ENCODE measurements at places on chromosomes 1 and 21.

DNA sequence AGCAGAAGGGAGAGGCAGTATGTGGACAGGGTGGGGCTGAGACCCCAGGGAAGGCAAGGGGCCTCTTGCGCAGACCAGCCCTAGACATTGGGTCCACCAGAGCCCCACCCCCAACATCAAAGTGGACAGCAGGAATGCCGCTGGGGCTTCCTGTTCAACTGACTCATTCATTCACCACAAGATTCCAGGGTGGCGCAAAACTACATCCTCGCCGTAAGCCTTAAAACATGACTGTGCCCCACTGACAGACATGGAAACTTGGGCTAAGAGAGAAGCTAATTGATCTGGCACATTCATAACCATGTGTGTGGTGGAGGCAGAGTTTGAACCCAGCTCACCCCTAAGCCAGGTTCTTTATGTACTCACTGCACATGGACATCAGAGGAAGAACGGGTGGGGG, 14.0 kb downstream of the COL16A1 start:
- no peak for DNase-seq

DNA sequence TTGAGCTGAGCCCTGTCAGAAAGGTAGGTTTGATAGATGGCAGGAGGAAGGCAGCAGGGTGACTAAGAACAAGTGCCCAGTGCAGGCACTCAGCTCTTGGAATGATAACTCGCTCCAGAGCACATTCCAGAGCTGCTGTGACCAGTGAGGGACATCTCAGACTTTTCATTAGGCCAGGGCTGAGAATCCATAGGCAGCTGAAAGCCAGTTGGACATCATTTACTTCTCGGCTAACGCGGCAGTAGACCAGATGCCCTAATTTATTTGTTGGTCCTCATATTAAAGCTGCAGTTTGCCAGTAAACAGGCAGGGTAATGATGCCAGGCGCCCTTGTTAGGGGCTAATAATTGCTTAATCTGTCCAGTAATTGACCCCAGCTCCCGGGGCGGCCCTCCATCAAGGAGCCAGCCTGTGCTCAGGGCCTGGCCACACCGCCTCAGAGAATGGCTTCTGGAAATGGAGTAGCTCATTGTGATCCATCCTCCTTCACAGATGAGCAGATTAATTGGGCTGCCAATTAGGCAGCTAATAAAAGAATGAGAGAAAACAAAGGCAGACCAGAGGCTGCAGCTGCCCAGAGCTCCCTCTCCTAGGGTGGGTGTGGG, 122.0 kb downstream of the BEND5 start:
- no peak for DNase-seq

DNA sequence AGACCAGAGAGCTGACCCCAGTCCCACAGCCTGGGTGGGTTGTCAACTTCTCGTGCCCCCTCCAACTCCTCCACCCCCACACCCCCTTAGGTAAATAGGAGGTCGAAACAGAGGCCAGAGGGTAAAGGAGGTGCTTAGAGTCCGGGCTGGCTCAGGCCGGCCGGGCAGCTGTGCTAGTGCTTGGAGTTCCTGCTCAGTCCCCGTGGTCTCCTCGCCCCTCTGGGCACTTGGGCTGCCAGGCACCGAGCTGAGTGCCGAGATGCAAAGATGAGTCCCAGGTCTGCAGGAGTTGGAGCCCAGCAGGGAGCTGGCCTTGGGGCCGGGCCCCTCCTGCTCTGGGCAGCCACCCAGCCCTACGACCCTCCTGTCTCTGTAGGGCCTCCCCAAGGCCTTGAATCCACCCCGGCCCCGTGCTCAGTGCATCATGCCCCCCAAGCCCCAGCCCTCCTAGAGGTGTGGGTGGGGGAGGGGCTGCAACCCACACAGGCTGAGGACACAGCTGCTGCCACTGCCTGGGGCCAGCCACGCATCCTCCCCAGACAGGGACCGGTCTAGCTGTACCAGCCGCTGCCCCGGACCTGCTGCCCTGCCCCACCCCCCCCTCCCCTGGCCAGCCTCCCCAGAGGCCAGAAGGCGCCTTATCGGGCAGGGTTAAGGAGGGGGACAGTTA, 1.9 kb downstream of the SMIM1 start:
- DNase-seq, result no peak

- no peak for DNase-seq
These were observed 5.1 kb upstream of the AIM2 start for GRCh38 chr1:159081626-159082025.

DNA sequence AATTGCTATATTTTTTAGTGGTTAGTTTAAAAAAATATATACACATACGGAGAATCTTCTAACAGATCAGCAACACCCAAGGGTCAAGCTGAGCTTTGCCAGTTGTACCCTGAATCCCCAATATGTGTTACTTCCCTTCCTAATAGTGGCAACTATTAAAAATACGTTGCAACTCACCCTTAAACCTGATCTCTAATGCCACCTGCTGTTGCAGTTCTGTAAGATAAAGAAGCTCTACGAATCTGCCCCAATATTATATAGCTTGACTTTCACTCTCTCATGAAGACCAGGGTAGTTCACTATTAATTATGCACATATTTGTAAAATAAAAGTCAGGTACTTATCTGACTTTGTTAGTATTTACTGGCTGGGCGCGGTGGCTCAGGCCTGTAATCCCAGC, 58.4 kb downstream of the ASH1L start:
- DNase-seq, result peak; percentile 20

- no peak for DNase-seq
These were observed 58.8 kb downstream of the NAV1 start for GRCh38 chr1:201597551-201598230.

- DNase-seq, result no peak
These were observed 613.9 kb downstream of the PTPRU start for GRCh38 chr1:29849991-29850757.

DNA sequence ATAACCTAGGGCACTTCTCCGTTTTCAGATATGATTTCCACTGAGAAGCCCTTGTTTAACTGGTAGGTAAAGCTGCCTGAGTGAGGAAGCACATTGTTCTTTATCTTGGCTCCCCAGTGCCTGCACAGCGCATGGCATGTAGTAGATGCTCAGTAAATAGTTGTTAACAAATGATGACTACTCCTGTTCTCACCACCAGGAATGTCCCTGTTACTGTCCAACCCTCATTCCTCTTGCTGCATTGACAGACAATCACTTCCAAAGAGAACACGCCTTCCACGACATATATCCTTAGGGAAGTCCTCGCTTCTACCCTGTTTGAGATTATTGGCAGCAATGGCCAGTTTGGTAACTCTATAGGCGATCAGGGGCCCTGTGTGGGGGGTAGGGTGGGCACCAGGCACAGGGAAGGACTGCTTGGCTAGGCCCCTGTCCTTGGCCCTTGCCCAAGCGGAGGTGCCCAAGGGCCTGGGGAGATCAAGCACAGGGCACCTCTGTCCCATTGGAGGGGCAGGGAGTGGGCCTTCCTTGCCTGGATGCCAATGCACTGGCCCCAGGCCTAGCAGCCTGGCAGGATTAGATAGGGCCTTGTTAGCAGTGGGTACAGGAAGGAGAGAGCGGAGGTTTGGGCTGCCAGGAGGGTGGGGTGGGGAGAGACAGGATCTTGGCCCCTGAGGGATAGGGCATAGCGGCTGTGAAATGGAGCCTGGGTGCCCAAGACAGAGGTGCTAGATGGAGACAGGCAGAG, 10.2 kb downstream of the NES start:
- DNase-seq, result no peak

- peak; percentile 71 for DNase-seq
These were observed 14.8 kb upstream of the ZNF669 start for GRCh38 chr1:247118946-247119446.

DNA sequence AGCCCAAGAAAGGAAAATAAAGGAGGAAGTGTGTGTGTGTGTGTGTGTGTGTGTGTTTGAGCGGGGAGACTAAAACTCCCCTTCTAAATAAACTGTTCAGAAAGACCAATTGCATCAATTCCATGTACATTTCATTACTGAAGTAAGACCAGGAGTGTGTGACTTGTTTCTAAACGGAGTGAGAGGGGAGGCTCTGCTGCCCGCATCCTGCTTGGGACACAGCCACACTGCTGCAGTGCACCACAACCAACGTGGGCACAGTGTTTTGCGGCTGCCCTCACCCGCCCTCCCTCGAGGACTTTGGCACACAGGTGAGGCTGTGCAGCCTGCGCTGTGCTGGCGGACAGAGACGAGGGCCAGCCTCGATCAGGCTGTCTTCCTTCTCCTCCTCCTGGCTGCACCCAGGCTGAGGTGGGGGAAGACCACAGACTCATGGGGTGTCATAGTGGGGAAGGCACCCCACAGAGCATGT, 31.0 kb upstream of the H6PD start:
- DNase-seq, result peak; percentile 24

- no peak for DNase-seq
These were observed 37.3 kb upstream of the KHDRBS1 start for GRCh38 chr1:31976401-31976800.

GRCh38 chr1:57747818-57748217, 324.0 kb upstream of the DAB1 start:
- DNase-seq, result no peak

DNA sequence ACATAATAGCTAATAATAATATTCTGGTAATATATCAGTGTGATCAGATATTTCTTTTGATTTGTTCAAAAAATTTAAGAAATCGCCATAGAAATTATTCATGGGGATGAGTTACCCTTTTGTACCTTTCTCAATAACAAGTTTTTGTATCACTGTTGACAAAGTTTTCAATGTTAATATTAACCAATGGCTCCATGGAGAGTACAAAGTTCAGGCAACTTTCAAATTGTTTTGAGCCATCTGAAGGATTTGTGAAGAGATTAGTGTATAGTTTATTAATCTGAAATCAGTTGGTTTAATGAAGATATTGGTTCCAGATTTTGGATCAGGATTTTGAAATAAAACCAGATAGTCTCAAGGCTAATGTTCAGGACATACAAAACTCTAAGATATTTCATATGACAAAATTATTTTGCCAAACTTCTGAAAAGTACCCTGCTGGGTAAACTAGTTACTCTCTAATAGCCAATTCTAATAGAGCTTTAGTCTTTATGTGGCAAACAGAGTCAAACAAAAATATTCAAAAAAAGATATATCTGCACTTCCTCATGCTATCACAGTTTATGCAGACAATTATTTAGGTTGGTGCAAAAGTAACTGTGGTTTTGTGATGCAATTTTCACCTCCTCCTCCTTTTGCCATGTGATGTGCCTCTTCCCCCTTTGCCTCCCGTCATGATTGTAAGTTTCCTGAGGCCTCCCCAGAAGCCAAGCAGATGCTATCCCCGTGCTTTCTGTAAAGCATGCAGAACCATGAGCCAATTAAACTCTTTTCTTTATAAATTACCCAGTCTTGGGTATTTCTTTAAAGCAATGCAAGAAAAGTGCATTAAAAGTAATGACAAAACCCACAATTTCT, 1105.0 kb downstream of the PLA2G4A start:
- DNase-seq, result no peak

GRCh38 chr1:29669912-29670311, 433.6 kb downstream of the PTPRU start:
- no peak for DNase-seq

DNA sequence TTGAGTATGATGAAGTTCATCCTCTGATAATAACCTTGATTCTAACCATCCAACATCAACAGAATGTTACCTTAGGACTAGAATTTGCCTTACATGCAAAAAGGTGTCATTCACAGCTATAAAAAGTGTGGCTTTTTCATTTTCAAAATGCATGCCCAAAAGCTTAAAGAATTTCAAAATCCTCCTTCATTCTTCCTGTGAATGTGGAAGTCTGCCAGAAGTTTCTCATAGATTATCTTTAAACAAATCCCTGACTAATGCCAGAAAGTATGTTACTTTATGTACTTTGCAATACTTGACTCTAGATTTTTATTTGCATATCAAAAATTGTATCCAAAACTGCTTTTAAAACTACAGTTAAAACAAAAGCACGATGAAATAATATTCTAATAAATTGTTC, 270.6 kb upstream of the ZRANB2 start:
- DNase-seq, result no peak

DNA sequence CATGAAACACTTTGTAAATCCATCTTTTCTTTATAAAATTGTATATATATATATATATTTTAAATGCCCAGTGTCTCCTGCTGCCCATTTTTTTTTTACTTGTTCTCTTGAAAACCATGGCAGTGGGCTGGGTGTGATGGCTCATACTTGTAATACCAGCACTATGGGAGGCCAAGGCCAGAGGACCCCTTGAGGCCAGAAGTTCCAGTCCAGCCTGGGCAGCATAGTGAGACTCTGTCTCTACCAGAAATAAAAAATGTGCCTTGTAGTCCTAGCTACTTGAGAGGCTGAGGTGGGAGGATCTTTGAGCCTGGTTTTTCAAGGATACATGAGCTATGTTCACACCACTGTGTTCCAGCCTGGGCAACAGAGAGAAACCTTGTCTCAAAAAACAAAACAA, 62.2 kb downstream of the HS2ST1 start:
- DNase-seq, result no peak

DNA sequence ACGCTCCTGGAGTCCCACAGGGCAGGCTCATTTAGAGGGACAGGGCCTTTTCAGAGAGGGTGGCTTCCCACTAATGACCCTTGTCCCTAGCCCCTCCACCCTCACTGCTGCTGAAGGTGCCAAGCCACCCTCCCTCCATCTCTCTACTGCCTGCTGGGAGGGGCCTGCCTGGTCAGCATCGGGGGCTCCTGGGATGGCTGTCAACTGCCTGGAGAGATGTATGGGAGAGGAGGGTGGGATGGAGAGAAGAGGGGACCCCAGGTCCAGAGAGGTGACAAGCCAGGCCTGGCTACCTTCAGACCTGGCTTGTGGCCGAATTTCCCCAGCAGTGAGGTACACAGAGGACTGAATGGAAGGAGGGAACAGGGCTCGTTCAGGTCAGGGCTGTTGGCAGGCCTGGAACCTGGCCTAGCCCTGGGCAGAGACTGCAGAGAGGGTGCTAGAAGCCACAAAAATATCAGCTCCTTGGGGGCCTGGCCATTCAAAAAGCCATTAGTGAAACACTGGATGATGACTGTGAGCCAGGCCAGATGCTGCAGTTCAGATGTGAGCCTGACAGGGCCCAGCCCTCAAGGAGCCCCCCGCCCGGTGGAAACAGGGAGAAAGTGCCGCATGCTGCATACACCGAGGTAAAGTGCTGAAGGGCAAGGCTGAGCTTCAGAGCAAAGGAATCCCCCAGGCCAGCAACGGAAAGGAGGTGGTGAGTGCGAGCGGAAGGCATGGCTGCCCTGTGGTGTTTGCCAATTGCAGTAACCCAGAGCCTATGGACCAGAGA, 20.0 kb downstream of the MMEL1 start:
- DNase-seq, result no peak

DNA sequence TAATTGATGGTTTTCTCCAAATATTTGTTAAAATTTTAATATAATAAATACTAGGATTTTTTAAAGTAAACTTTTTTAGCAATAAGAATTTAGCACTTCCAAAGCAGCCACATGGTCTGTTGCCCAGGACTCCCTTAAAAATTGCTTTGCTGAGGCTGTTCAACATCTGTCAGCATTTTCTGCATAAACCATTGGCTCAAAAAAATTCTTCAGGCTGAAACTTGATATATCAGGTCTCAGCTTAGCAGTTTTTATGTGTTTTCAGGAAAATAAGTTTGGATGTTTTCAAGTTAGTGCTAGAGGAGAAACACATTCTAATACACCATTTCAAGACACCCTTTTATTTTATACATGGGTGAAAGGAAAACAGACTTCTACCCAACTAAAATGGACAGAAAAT, 69.1 kb upstream of the C1orf105 start:
- DNase-seq, result no peak

All from KBM-7 (cell line).